Neuronal stem cell (in vitro differentiated cells): ENCODE measurements at places on chromosomes 1 and 21.

GRCh38 chr1:223763881-223764280, 51.5 kb downstream of the CAPN2 start:
- no peak for DNase-seq

DNA sequence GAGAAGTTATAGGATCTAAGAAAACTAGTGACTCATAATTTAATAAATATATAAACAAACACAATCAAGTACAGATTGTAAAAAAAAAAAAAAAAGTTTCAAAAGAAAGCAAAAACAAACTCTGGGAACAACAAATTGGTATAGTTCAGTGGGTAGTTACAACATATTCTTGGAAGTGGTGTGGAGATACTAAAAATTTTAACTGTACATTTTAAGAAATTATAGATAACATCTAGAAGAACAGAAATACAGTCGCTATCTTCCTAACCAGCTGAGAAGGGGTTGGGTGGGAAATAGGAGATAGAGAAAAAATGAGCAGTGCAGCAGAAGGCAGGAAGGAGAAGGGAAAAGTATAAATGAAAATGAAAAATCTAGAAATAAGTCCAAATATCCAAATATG, 70.5 kb downstream of the LRRC8C start:
- no peak for DNase-seq

DNA sequence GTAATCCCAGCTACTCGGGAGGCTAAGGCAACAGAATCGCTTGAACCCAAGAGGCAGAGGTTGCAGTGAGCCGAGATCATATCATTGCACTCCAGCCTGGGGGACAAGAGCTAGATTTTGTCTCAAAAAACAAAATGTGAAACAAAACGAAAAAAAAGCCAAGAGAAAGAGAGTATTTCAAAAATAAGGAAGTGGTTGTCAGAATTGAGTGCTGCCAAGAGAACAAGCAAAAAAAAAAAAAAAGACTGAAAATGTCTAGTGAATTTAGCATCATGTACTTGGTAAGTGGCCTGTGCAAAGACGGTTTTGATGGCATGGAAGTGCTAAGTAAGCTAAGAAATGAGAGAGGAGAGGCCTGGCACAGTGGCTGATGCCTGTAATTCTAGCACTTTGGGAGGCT, 14.3 kb downstream of the KPNA6 start:
- no peak for DNase-seq

DNA sequence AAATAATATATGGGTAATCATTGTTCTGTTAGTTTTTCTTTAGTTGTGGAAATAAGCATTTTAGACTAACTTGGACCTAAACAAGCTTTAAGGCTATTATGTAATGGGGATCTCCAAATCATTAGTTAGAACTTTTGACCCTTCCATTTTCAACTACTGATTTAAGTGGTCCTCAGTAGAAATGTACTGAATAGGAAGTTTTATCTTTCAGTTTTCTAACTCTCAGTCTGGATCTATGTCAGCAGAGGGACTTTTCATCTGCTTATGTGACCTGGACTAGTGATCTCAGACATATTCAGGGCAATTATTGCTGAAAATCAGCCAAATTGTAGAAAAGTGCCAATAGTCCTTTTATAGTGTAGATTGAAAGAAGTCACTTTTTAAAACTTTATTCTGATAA, 56.0 kb downstream of the SASS6 start:
- no peak for DNase-seq

DNA sequence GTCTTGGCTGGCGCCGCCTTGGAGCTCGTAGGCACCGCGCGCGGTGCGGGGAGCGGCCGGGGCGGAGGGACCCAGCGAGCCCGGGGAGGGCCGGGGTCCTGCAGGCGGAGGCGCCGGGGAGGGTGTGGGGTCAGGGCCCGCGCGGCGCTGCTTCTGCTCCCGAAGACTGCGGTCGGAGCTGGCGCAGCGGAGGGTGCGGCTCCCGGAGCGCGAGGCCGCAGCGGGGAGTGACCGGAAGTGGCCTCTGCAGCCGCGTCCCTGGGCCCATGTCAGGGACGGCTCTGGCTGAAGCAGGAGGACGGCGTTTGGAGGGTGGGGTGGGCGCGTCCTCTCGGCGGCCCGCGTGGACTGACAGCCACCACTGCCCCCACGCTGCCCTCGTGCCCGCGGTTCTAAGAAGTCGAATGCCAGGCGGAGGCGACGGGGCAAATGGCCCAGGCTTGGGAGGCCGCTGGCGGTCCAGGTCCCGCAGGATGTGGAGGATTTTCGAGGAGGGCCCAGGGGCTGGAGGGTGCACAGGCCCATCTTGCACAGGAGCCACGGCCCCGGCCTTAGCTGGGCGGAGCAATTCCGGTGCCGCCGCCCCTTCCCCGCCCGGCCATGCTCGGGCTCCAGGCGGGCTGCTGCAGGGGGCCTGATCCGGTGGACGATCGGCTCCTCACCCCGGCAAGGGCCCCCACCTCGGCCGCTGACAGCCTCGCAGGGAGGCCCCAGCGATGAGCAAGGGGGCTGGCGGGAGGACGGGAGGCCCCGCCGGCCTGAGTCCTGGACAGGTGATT, 7.7 kb upstream of the ZNF669 start:
- peak; percentile 30 for DNase-seq

DNA sequence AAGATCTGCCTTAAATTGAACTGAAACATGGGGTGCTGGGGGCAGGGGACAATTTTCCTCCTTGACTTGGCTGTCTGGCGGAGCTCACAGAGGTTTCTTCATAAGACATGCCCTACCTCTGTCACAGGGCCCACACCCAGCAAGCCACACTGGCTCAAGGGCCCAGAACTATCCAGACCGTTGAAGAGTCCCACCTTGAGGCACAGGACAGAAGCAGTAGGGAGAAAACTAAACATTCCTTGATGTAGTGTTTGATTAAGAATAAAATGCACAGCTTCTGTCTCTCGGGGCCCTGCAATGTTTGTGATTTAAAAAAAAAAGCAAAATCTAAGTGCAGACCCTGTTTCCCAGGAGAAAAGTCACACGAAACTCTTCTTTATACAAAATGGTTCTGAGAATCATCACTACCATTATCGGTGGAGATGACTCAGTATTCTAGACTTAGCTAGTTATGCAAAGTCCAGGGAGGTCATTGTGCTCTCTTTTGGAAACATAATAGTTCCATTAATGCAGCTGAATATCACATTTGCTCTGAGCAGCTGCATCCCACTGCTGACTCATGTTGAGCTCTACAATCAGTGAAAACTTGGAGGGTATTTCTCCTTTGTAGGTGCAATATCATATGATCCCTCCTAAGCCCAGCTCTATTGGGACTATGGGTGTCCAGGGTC, 53.6 kb upstream of the DIRAS3 start:
- DNase-seq, result no peak

- no peak for DNase-seq
Measured at GRCh38 chr21:38507374-38507942, 9.2 kb upstream of the ERG start.
